Lower leg skin (tissue), 4 donors: ENCODE measurements at places on chromosomes 5 and 9. TPM values are rescaled to one million over a fixed set of nuclear protein-coding genes. Genes with fewer than 3 reads are reported as not detected.

DNA sequence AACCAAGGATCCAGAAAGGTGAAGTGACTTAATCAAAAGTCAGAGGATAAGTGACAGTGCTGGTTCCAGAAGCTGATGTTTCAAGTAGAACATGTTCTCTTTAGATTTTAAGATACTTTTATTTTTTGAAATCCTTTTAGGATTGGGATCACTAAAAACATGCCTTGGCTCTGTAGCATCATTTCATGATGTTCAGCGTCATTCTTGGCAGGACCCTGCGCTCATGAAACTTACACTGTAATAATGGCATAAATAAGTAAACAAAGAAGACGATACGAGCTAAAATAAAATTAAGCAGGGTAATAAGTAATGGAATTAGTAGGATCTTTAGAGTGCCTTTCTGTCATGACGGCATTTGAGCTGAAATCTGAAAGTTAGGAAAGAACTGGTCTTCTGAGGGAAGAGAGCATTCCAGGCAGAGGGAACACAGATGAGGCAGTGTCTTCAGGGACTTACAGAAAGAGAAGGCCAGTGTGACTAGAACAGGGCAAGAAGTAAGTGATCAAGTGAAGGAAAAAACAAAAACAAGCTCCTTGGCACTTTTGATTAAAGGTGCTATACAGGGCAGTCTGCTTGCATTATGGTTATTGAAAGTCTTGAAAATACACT is 19.9 kb downstream of the CTNNA1 start:
- no peak for DNase-seq

GRCh38 chr9:113139225-113139829 is 11.5 kb upstream of the SLC31A2 start:
- no peak for DNase-seq

DNA sequence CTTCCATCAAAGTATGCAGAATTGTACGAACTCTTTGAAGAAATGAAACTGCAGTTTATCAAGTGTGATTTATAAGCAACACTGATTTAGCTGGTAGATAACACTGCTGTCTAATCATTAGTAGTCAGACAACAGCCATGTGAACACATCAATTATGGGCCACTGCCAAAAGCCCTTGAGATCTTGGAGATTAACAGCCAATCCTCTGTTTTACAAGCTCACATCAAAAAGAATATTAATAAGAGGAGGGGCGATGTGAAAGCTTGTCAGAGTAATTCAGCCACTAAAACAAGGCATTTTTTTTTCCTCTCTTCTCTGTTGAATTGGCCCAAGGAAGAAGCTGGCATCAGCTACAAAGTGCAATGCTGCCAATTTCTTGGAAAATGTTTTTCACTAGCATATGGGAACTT is 28.1 kb downstream of the ZNF608 start:
- no peak for DNase-seq

- DNase-seq = no peak
Measured at GRCh38 chr5:150587856-150588595, 52.4 kb upstream of the SYNPO start.

Gene C5
- 5.2 TPM for total RNA-seq

DNA sequence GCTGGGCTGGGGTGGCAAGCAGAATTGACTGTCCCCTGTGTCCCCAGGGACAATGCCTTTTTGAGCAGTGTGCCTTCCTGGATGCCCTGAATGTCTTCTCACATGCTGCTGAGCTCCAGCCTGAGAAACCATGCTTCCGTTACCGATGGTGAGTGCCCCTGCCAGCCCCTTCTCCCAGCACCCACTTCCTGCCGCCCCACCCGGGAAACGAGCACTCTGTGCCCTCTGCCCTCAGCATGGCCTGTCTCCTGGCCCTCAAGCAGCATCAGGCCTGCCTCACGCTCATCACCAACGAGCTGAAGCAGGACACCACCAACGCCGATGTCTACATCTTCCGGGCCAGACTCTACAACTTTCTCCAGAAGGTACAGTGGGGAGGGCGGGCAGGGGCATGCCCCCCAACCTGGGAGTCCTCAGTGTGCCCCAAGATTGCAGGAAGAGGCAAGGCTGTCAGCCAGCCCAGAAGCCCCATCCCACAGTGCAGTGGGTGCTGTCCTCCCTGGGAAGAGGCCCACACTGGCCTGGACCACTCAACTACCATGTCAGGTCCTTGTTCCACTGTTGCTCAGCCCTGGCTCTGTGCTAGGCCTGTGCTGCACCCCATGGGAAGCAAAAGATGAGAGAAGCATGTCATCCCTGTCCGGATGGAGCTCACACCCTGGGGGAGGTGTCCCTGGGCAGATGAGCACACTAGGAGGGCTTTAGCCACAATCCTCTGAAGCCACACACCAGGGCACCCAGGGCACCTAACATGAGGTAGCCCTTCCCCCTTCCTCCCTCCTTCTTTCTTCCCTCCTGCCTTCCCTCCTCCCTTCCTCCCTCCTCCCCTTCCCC is 4.4 kb downstream of the TTC16 start:
- no peak for DNase-seq

DNA sequence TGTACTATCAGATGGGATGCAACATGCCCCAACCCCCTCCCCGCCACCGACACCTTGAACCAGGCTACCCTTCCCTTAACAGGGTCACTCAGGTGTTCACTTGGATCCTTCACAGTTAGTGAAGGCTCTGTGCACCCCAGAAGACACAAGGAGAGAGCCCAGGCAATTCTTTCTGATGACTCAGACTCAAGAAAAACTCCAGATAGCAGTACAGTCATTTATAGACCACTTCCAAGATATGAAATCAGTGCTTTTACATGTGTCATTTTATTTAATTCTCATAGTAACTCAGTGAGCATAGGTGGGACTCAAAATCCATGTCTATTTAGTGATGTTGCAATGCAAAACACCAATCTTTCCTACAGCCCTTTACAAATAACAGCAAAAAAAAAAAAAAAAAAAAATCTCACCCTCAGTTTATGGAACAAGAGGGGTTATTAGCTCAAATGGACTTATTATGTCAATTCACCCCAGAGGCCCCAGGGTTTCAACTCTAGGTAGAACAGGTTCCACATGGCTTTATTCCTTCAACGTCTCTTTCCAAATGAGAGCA is 71.9 kb downstream of the FOXD1 start:
- DNase-seq = no peak

GRCh38 chr9:16561121-16561520 is 309.3 kb downstream of the BNC2 start:
- DNase-seq = no peak

DNA sequence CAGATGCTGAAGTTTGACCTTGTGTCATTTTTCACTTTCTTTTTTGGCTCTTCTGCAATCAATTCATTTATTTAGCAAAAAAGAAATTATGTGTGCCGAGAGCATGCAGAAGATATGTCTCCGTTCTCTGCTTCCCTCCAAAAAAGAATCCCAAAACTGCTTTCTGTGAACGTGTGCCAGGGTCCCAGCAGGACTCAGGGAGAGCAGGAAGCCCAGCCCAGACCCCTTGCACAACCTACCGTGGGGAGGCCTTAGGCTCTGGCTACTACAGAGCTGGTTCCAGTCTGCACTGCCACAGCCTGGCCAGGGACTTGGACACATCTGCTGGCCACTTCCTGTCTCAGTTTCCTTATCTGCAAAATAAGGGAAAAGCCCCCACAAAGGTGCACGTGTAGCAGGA is 2.4 kb downstream of the FGFR4 start:
- DNase-seq = no peak

DNA sequence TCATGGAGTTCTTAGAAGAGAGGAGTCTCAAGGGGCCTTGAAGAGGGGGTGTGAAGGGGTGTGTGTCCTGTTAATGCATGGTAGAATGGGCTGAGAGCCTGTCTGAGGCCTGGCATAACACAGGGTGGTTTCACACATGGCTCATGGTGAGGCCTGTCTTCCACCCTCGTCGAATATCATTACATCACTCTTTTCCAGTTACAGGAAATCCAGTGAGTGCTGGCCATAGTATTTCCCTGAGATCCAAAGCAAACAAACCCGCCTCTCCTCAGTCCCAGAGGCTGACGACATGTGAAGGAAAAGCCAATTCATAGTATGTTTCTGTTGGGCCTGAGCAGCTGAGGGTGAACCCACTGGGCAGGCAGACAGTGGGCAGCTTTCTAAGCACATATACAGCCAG is 159.4 kb upstream of the NR3C1 start:
- DNase-seq = no peak

DNA sequence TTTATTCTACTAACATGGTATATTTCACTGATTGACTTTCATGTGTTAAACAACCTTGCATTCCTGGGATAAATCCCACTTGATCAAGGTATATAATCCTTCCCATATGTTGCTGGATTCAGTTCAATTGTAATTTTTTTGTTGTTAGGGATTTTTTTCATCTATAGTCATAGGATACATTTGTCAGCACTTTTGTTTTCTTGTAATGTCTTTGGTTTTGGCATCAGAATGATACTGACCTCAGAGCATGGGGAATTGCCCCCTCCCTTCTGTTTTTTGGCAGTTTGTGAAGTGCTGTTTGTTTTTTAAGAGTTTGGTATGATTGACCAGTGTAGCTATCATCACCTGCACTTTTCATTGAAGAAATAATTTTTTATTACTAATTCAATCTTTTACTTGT is 176.8 kb upstream of the RASEF start:
- DNase-seq = no peak

- DNase-seq = no peak
Measured at GRCh38 chr9:8826281-8826680, 1026.7 kb upstream of the DMAC1 start.

GRCh38 chr9:137454597-137455358 is 4.4 kb downstream of the NSMF start:
- DNase-seq = no peak

GRCh38 chr5:167250996-167251395 is 1040.4 kb upstream of the WWC1 start:
- DNase-seq = no peak

Gene OR1J2
- total RNA-seq = not detected

DNA sequence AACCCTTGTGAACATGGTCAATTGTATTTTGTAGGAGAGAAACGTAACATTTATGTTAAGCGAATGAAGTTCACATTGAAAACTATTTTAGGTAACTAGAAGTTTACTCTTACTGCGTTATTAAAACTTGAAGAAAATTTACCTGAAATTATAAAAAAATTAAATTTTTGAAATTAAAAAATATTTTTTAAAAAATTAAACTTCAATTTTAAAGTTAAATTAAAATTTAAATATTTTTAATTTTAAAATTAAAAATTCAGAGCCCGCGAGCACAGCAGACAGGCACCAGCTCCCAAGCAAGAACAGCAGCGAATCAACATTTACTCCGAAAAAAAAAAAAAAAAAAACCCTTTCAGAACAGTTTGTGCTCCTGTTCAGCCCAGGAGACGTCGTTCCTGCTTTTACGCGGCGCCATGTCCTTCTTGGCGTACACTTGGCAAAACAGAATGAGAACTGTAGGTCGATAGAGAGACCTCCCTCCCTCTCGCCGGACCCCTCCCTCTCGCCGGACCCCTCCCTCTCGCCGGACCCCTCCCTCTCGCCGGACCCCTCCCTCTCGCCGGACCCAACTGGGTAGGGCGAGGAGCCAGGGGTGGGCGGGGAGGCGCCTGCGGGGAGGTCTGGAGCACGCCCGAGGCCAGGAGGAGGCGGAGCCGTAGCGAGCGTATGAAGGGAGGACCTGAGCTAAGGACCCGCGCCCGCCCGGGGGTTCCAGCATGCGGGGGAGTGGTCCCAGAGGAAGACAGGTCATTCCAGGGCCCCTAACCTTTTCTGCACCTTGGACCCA is 235.8 kb downstream of the ROR2 start:
- peak; percentile 90 for DNase-seq

Gene EQTN
- total RNA-seq = not detected

Gene PCSK1
- total RNA-seq = not detected

DNA sequence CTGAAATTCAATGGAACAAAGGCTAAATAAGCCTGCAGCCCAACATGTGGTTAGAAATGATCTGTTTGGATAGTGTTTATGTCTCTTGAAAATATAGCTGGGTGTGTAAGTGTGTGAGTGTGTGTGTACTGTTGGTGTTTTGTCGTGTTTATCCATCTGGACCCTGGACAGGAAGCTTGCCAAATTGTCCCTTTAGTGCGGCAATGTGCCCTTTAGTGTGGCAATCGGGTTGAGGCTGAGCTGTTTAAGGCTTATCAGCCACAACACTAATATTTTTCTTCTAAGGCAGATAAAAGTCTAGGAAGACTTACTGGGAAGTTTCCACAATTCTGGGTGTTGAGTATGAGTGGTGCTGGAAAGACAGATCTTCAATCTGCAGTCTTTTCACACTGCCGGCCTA is 180.2 kb downstream of the YTHDC2 start:
- DNase-seq = no peak

- no peak for DNase-seq
Measured at GRCh38 chr9:75186767-75187380, 98.6 kb downstream of the OSTF1 start.

DNA sequence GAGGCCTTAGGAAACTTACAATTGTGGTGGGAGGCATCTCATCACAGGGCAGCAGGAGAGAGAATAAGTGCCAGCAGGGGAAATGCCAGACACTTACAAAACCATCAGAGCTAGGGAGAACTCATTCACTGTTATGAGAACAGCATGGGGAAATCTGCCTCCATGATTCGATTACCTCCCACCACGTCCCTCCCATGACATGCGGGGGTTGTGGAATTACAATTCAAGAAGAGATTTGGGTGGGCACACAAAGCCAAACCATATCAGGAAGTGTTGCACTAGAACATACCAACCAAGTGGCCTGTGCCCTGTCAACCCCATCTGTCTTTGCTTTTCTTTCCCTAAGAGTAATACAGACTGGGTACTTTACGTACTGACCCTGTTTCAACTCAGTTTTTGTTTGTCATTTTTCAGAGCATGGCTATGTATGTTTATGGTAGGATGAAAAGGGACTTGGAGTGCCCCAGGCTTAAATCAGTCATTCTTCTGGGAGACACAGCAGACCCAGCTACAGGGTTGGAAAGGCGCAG is 58.3 kb upstream of the TGFBR1 start:
- DNase-seq = no peak

- no peak for DNase-seq
Measured at GRCh38 chr9:99967457-99967856, 61.0 kb downstream of the STX17 start.

- DNase-seq = no peak
Measured at GRCh38 chr5:107853031-107853430, 182.3 kb upstream of the EFNA5 start.

GRCh38 chr5:54360089-54360488 is 49.7 kb upstream of the ARL15 start:
- peak; percentile 32 for DNase-seq

DNA sequence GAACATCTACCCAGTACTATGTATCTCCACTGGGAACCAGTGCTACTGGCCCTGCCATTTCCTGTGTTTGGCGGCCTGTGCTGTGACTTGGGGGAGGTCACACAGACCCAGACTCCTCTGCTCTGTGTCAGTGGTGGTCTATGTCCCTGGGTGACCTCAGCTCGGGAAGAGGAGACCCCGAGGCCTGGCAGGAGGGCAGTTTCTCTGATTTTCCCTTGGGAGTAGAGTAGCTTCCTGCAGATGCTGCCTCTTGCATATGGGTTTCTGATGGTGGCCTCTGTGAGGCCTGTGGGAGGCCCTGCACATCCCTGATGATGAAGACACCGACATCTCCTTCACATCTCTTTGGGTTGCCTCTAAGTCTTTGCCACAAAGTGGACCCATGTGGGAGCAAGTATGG is 13.0 kb upstream of the SMIM32 start:
- DNase-seq = no peak

Gene SNX24
- 21.0 TPM for total RNA-seq

GRCh38 chr9:104110509-104110908 is 16.4 kb downstream of the SMC2 start:
- DNase-seq = no peak

Gene ADRB2
- total RNA-seq = 43.2 TPM
